ENCODE measurements at places on chromosomes 6 and 20. TPM values are rescaled to one million over a fixed set of nuclear protein-coding genes. Genes with fewer than 3 reads are reported as not detected.

HDGFL1 gene
- not detected for total RNA-seq

LPA gene
- not detected for total RNA-seq

KCNK15 gene
- total RNA-seq = 0.47 TPM

COL19A1 gene
- 0.16 TPM for total RNA-seq

SPATA25 gene
- total RNA-seq = 1.4 TPM

TOP1 gene
- 9.3 TPM for total RNA-seq

TMEM74B gene
- not detected for total RNA-seq

SLC22A3 gene
- total RNA-seq = 0.09 TPM

BHLHE23 gene
- not detected for total RNA-seq

RSPO3 gene
- 0.77 TPM for total RNA-seq

TGM3 gene
- total RNA-seq = 0.09 TPM

MAP3K7 gene
- total RNA-seq = 25.7 TPM

TCP11 gene
- total RNA-seq = not detected

CRISP3 gene
- not detected for total RNA-seq

CLVS2 gene
- under 0.01 TPM for total RNA-seq

PDE10A gene
- total RNA-seq = 1.3 TPM

OPN5 gene
- total RNA-seq = under 0.01 TPM

MYCT1 gene
- not detected for total RNA-seq

TUBB gene
- total RNA-seq = 409 TPM

ERVFRD-1 gene
- total RNA-seq = not detected

TSHZ2 gene
- total RNA-seq = 0.63 TPM

PLCB4 gene
- total RNA-seq = 8.2 TPM

Measured in bronchial smooth muscle cell (primary cell).